Cardiac muscle cell (in vitro differentiated cells and primary cell): ENCODE measurements at places on chromosomes 2 and 18. TPM values are rescaled to one million over a fixed set of nuclear protein-coding genes. Genes with fewer than 3 reads are reported as not detected.

- no peak for DNase-seq
- no peaks in the 10 kb centered on the region for H3K36me3 ChIP-seq
These were observed 21.4 kb downstream of the STK17B start for GRCh38 chr2:196149948-196150347.

The SGPP2 gene
- 24.6 and 44.6 TPM in 2 replicates for total RNA-seq

DNA sequence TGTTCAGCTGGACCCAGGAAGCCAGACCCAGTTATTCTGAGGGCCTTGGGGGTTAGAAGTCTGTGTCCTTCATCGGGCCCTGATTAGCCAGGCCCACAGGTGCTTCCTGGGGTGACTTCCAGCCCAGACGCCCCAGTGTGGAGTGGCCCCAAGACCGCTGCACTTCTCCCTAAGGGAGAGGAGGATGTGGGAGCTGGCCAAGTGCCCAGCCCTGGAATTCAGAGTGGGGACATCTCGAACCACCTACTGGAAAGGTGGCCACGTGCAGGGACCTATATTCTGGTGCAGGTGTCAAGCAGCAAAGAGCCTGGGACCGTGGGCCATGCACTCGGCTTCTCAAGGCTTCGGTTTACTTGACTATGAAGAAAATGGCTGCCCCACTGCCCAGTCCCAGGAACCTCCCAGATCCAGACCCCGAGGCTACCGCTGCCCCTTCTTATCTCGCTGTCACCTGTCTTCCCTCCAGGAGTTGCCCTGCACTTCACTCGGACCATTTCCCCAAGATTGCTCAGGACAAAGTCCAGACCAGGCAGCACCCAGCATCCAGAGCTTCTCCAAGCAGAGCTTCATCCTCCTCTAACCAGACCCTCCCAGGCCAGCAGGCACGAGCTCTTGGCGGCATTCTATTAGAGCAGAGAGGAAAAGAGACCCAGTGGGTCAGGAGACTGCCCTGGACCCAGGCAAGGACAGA is 142.8 kb upstream of the ID2 start:
- no peak overlapping the region for H3K27ac ChIP-seq
- no peaks in the 10 kb centered on the region for H3K27me3 ChIP-seq
- H3K4me3 ChIP-seq: no peak overlapping the region
- no peak for DNase-seq

DNA sequence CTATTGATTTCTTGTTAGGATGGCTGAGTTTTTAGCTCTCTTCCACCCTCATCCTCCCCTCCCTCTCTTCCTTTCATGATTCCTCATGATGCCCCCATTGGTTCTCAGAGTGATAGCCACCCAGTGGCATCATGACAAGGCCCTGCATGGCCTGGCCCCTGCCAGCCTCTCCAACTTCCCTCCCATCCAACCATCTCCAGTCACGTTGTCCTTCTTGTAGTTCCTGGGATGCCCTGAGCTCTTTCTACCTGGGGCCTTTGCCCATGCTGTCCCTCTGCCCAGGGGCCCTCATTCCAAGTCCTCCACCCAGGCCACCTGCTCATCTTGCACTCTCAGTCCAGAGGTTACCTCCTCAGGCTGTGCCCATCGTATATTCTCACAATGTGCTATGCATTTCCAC is 247.5 kb downstream of the TFCP2L1 start:
- H3K36me3 ChIP-seq: no peaks in the 10 kb centered on the region
- no peak overlapping the region for H3K27ac ChIP-seq
- peaks cover 8% of the 10 kb centered on the region for H3K27me3 ChIP-seq

The SPP2 gene
- total RNA-seq: not detected in 2 replicates

The SCYGR1 gene
- not detected in 2 replicates for total RNA-seq

The ANKRD30BL gene
- total RNA-seq: 0.14 and 0.71 TPM in 2 replicates

The NDC80 gene
- total RNA-seq: 4.3 and 23.2 TPM in 2 replicates

The INPP5D gene
- total RNA-seq: 3.5 and 6.8 TPM in 2 replicates

The EPB41L5 gene
- total RNA-seq: 18.4 and 24.6 TPM in 2 replicates

The ARHGAP25 gene
- 3.0 and 7.7 TPM in 2 replicates for total RNA-seq

DNA sequence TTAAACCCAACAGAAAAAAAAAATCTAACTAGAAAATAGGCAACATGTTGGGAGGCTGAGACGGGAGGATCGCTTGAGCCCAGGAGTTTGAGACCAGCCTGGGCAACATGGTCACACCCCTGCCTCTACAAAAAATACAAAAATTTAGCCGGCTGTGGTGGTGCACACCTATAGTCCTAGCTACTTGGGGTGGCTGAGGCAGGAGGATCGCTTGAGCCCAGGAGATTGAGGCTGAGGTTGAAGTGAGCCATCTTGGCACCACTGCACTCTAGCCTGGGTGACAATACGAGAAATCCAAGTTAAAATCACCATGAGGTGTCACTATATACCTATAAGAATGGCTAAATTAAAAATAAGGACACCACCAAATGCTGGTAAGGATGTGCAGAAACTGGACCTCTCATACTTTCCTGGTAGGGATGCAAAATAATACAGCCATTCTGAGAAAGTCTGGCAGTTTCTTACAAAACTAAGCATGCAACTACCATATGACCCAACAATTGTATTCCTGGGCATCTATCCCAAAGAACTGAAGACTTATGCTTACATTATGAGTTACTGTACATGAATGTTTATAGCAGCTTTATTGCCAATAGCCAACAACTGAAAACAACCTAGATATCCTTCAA is 2.2 kb downstream of the SEPTIN10 start:
- H3K27ac ChIP-seq: no peak overlapping the region
- H3K27me3 ChIP-seq: peaks cover 9% of the 10 kb centered on the region
- peak overlapping the region; percentile 98 for H3K4me3 ChIP-seq
- no peaks in the 10 kb centered on the region for H3K36me3 ChIP-seq

- no peaks in the 10 kb centered on the region for H3K36me3 ChIP-seq
These were observed 636.1 kb upstream of the KLHL29 start for GRCh38 chr2:22748909-22749308.

DNA sequence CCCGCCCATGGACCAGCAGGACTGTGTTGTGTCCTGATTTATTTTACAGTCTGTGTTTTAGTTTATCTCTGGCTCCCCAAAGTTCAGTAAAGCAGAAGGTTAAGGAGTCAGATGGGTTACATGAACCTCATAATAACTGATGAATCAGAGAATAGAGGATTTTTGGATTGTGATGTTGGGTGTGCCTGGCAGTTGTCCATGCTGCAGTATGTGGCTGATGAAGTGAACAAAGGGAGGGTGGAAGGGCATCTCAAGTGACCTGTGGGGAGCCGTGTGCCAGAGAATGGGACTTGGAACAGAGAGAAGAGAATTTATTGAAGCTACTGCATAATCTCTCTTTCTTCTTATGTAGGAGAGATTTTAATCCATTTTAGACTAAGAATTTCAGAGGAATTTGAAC is 145.5 kb downstream of the MAP4K4 start:
- no peak for DNase-seq
- no peaks in the 10 kb centered on the region for H3K27me3 ChIP-seq
- peaks cover 53% of the 10 kb centered on the region for H3K36me3 ChIP-seq
- no peak overlapping the region for H3K4me3 ChIP-seq
- no peak overlapping the region for H3K27ac ChIP-seq

DNA sequence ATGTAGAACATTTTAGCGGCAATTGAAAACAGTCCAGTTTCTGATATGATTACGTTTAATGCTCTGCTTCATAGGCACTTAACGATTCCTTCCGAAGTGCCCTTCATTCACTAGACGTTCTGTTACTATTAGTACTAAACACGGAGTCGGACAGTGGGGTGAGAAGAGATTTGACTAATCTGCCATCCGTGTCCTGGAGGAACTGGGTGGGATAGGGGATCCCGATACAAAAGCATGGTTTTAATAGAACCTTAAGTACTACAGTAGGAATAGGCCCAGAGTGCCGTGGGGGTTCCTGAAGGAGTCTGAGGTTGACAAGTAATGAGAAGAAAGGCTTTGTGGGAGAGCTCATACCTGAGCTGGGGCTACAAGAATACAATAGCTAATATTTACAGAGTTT is 631 bp downstream of the MORN2 start:
- peaks cover 6% of the 10 kb centered on the region for H3K4me1 ChIP-seq
- no peak overlapping the region for H3K27ac ChIP-seq
- no peak for DNase-seq
- H3K4me3 ChIP-seq: peak overlapping the region; percentile 66

GRCh38 chr18:5288517-5288935 is 7.0 kb downstream of the ZBTB14 start:
- no peaks in the 10 kb centered on the region for H3K4me1 ChIP-seq
- H3K36me3 ChIP-seq: peaks cover 20% of the 10 kb centered on the region
- H3K27ac ChIP-seq: no peak overlapping the region
- H3K4me3 ChIP-seq: no peak overlapping the region

DNA sequence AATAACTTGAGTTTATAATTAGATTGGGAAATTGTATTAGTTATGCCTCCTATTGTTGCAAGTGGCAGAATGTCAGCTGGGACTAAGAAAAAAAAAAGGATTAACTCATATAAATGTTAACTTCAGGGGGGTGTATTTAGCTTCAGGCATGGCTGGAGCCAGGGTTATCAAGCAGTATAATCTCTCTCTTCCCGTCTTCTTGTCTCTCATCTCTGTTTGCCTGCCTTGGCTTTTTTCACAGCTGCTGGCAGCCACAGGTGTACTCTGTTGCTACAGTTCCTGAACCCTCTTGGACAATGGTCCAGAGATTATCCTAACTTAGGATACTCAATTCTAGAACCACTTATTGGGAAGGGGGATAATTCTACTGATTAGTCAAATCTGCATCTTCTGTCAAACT is 370.7 kb upstream of the MEX3C start:
- no peaks in the 10 kb centered on the region for H3K4me1 ChIP-seq
- no peaks in the 10 kb centered on the region for H3K27me3 ChIP-seq
- DNase-seq: no peak
- no peaks in the 10 kb centered on the region for H3K36me3 ChIP-seq
- no peak overlapping the region for H3K4me3 ChIP-seq

DNA sequence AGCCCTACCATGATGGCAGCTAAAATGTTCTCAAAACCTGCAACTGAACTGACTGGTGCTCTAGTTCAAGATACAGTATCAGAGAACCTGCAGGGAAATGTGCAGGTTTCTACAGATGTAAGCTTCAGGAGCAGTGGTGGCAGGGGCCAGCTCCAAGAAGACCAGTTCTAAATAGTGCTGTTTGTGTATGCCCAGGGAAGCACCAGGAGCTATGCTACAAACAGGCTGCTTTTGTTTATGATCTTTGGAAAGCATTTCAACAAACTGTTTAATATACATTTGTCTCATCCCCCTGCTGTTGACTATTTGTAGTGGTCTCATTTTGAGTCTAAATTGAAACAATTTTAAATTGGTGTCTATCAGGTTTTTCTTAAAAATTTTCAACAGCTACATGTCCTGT is 20.7 kb downstream of the FZD5 start:
- no peaks in the 10 kb centered on the region for H3K4me1 ChIP-seq
- no peaks in the 10 kb centered on the region for H3K36me3 ChIP-seq
- no peaks in the 10 kb centered on the region for H3K27me3 ChIP-seq

- H3K27me3 ChIP-seq: no peaks in the 10 kb centered on the region
- H3K36me3 ChIP-seq: no peaks in the 10 kb centered on the region
- DNase-seq: peak; percentile 3
- peaks cover 10% of the 10 kb centered on the region for H3K4me1 ChIP-seq
- H3K27ac ChIP-seq: no peak overlapping the region
These were observed 26.2 kb downstream of the R3HDM1 start for GRCh38 chr2:135557530-135557929.

The GALR1 gene
- total RNA-seq: not detected in 2 replicates

The MAP3K19 gene
- total RNA-seq: not detected in 2 replicates

GRCh38 chr2:10370390-10370789 is 67.7 kb downstream of the HPCAL1 start:
- DNase-seq: no peak
- H3K27ac ChIP-seq: no peak overlapping the region
- no peaks in the 10 kb centered on the region for H3K36me3 ChIP-seq
- no peaks in the 10 kb centered on the region for H3K27me3 ChIP-seq
- H3K4me1 ChIP-seq: peaks cover 14% of the 10 kb centered on the region

DNA sequence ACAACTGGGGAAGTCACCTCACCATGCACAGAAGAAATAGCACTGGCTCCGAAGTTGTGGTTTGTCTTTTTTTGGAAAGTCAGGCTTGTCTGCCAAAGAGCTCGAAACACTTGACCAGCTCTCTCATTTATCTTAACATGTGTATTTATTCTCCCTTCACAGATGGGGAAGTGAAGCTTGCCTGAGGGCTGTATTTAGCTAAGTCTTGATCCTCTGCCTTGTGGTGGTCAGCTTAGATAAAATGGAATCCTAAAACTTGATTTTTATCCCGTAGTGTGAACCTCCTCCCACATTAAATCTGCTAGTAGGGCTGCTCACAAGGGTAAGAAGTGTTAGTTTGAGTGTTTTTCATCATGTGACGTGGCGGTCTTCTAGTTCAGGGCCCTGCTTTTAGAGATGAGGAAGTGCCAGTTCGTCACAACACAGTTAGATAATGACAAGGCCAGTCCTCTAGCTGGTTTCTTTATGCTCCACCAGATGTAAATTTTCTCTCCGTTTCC is 89.7 kb downstream of the TMEM247 start:
- peak; percentile 65 for DNase-seq
- H3K27ac ChIP-seq: peak overlapping the region; percentile 84
- no peaks in the 10 kb centered on the region for H3K36me3 ChIP-seq
- no peaks in the 10 kb centered on the region for H3K27me3 ChIP-seq

- H3K27me3 ChIP-seq: no peaks in the 10 kb centered on the region
- no peak for DNase-seq
- peaks cover 6% of the 10 kb centered on the region for H3K4me1 ChIP-seq
- H3K4me3 ChIP-seq: no peak overlapping the region
- no peaks in the 10 kb centered on the region for H3K36me3 ChIP-seq
These were observed 100.9 kb upstream of the NEUROD1 start for GRCh38 chr2:181781078-181781786.

- DNase-seq: no peak
- H3K36me3 ChIP-seq: no peaks in the 10 kb centered on the region
- peak overlapping the region; percentile 91 for H3K27ac ChIP-seq
These were observed 745 bp downstream of the MSH2 start for GRCh38 chr2:47403609-47404193.

- DNase-seq: no peak
- peaks cover 34% of the 10 kb centered on the region for H3K4me1 ChIP-seq
- no peak overlapping the region for H3K27ac ChIP-seq
These were observed 119.6 kb upstream of the DTNA start for GRCh38 chr18:34590503-34590902.

GRCh38 chr2:42360493-42360889 is 526 bp downstream of the COX7A2L start:
- no peaks in the 10 kb centered on the region for H3K36me3 ChIP-seq
- H3K4me1 ChIP-seq: peaks cover 19% of the 10 kb centered on the region
- H3K27me3 ChIP-seq: no peaks in the 10 kb centered on the region
- H3K27ac ChIP-seq: peak overlapping the region; percentile 97
- DNase-seq: no peak

- no peak overlapping the region for H3K4me3 ChIP-seq
- H3K36me3 ChIP-seq: no peaks in the 10 kb centered on the region
- DNase-seq: no peak
- no peaks in the 10 kb centered on the region for H3K27me3 ChIP-seq
- no peak overlapping the region for H3K27ac ChIP-seq
These were observed 156.9 kb upstream of the ITGA6 start for GRCh38 chr2:172270278-172271079.

- DNase-seq: no peak
- H3K4me1 ChIP-seq: no peaks in the 10 kb centered on the region
- H3K27ac ChIP-seq: no peak overlapping the region
These were observed 289.5 kb upstream of the MYT1L start for GRCh38 chr2:2620604-2621003.

The BABAM2 gene
- total RNA-seq: 31.8 and 33.3 TPM in 2 replicates
